ENCODE measurements at places on chromosomes 5 and 9.

GRCh38 chr9:133822430-133823065, 84.4 kb upstream of the SARDH start:
- peak; percentile 58 for DNase-seq

GRCh38 chr9:34759432-34760134, 49.6 kb upstream of the CCL21 start:
- no peak for DNase-seq

DNA sequence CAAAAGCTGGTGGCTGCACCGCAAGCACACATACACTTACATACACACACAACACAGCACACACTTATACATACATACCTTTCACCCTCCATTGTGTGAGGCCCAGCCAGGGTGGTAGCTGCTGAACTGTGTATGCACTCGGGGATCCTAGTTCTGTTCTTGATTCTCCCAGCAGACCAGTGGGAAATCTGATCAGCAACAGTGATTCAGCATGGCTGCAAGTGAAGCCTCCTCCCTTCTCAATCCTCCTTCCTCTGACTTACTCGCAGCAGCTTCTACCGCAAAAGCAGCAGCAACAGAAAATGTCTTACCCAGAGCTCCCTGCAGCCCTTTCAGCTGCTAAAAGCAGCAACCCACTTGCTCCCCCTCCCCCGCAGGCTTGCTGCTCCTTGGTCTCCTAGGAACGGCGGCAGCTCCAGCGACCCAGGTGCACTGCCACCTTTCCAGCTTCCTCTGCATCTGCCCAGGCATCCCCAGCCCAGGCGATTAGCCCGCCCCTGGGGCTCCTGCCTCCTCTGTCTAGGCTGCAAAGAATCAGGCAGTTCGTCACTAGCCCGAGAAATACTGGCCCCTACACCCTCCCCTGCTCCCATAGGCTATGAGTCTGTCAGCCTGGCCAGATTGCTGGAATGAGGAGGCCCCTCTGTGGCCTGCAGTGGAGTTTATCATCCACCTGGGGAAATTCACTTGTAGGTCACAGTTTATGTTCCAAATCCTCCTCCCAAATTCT, at the start of gene KLHL3:
Gene KLHL3, minus strand, starts transcription at position 535 of the 730 bp plus-strand sequence. Its CDS starts 443 bp downstream, at position 92.
- peak; percentile 27 for DNase-seq

DNA sequence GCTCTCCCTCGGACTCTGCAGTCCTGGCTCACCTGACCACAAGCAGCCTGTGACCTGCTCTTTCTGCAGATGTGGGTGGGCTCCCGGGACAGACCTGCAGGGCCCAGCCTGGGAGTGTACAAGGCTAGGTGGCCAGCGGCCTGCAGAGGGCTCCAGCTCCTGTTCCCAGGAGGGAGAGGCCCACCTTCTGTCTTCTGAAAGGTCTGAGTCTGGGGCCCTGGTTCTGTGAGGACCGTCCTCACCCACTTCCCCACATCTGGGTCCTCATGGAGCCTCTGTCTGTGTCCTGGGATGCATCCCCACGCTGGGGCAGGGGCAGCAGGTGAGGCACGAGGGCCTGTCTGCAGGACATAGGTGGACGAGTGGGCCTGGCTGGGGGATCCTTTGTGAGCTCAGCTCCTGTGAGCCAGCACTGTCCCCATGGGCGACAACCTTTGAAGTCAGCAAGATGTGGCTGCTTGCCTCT, 43.7 kb downstream of the PHF2 start:
- DNase-seq: no peak

DNA sequence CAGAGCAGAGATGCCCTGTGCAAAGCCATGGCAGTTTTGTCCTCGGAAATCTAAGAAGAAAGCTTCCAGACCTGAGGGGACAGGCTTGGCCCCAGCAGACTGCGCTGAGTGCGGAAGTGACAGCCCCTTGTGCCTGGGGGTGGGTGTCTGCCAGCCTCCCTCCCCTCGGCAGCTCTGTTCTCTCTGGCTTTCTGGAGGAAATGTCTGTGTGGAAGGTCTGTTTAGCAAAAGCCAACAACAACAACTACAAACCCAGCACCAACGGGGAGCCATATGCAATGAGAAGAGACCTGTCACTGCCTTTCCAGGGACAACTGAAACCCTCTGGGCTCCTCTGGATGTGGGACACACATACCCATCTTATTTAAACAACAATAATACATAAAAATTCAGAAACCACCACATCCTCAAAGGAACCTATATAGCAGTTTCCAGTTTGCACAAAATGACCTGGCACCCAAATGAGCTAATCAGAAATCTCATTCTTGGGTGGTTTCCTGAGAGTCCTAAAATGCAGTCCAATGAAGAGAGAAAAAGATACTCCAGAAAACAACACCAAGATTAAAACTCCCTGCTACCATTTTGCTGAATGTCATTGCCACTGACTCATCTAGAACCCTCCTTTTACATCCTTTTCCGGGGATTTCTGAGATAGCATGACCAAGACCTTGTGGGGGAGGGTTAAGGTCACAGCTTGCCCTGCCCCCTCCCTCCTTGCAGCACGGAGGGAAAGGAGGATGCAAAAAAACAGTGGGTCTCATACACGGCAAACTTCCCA, 97.7 kb downstream of the AK8 start:
- peak; percentile 40 for DNase-seq

DNA sequence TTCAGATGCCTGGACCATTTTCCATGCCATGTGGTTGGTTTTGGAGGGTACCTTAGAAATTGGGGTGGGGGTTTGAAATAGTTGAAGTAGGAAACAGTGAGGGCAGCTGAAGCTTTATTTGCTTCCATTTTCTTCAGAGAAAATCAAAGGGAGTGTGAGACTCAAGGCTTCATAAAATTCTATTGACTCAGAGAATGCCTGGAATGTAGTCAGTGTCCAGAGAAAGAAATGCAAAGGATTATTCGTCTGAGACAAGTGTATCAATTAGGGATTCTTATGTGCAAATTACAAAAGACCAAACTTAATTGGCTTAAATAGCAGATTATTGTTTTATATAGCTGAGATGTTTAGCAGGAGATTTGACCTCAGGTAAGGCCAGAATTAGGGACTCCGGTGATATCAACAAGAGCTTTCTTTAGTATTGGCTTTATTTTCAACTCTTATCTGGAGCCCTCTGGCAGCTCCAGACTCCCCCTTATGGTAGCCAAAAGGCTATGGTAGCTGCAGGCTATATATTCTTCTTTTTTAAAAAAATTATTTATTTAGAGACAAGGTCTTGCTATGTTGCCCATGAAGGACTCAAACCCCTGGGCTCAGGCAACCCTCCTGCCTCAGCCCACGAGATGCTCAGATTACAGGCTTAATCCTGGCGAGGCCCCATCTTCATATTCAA, 38.9 kb downstream of the PTTG1 start:
- DNase-seq: no peak

DNA sequence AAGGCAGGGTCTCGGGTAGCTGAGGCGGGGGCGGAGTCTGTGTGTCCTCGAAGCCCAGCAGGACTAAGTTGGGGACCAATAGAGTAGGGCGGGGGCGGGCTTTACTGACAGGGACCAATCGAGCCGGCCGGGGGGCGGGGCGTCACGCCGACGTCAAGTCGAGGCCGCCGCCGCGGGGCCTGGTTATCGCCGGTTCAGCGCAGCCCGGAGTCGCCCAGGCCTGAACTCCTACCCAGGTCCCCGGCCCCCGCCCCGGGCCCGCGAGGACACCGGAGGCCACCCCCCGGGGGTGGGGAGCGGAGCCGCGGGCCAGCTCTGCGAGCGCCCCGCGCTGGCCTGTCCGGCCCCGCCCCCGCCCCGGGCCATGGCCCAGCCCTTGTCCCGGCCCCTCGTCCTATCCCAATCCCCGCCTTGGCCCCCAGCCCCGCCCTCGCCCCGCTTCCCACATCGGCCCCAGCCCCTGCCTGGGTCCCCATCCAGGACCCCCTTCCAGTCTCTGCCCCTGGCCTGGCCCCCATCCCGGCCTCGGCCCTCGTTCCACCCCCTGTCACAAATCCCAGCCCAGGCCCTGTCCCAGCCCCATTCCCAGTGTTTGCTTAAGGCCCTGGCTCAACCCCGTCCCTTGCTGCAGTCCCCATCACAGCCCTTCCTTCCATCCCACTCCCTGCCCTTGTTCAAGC, at the start of gene TMEM8B:
Gene TMEM8B, plus strand, starts transcription at position 145 of the 680 bp plus-strand sequence. Its CDS starts 220 bp downstream, at position 365.
- DNase-seq: peak; percentile 92

- no peak for DNase-seq
These were observed 4.3 kb downstream of the MGAT4B start for GRCh38 chr5:179802207-179802883.

DNA sequence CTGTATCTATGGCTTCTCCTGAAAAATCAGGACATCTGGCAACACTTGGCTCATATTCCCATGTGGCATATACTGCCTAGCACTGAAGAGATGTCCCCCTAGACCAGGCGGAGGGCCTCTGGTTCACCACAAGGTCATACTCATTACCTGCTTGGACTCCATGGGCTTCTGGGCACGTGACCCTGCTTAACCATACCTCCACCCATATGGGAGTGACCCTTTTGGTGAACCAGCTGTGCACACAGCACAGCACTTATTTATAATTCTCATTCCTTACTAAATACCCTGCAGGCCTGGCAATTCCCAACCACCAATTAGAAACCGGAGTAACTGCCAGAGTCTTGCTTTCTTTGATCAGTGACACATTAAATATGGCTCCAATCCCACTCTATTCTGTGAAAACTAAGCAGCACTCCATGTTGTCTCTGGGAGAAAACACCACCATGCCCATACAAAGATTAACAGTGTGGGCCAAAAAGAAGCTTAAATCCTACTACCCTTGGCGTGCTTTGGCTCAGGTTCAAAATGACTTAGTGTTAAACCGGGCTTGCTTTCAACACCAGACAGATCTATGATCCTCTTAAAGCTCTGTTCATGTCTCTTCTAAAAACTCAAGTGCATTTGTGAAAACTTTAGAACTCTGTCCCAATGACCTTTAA, 57.7 kb downstream of the MTMR12 start:
- no peak for DNase-seq

GRCh38 chr5:78777901-78778300, 129.3 kb upstream of the LHFPL2 start:
- DNase-seq: no peak

GRCh38 chr5:150608991-150609390, 31.5 kb upstream of the SYNPO start:
- no peak for DNase-seq

Data from inflammatory macrophage treated with lipopolysaccharide for 4 hours (primary cell).